Stomach (tissue), 19 donors: ENCODE measurements at places on chromosomes 2 and 18. TPM values are rescaled to one million over a fixed set of nuclear protein-coding genes. Genes with fewer than 3 reads are reported as not detected.

Gene TMEFF2
- total RNA-seq = not detected

Gene C2orf72
- 6.4 TPM for total RNA-seq

Gene IWS1
- total RNA-seq = 27.4 TPM

Gene MOGAT1
- total RNA-seq = not detected

GRCh38 chr2:127052057-127052770 lies 54.7 kb downstream of the BIN1 start:
- peak; percentile 11 for DNase-seq
- no peak overlapping the region for H3K27ac ChIP-seq
- no peak overlapping the region for H3K4me3 ChIP-seq
- H3K4me1 ChIP-seq = peaks cover 28% of the 10 kb centered on the region
- no peaks in the 10 kb centered on the region for H3K27me3 ChIP-seq

- H3K36me3 ChIP-seq = peaks cover 50% of the 10 kb centered on the region
- no peak for DNase-seq
- no peak overlapping the region for H3K27ac ChIP-seq
- H3K4me3 ChIP-seq = no peak overlapping the region
- H3K4me1 ChIP-seq = no peaks in the 10 kb centered on the region
Measured at GRCh38 chr18:731185-731584, 18.8 kb upstream of the ENOSF1 start.

DNA sequence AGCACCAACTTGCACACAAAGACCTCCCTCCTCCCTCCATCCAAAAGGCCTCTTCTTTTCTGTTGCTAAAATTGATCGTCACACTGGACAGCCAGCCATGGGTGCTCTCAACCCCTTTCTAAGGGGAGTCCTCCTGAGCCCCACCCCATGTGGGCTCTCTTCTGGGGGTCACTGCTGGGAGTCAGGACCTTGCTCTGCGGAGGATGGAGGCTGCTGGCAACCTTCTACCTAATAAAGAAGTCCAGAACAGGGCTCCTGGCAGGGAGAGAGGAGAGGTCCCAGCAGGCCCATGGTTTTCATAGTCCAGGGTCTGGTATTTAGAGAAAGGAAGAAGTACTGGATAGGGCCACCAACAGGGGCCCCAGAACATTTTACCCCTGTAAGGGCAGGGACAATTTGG lies 67.6 kb upstream of the OTOS start:
- no peaks in the 10 kb centered on the region for H3K27me3 ChIP-seq
- no peak overlapping the region for H3K27ac ChIP-seq
- DNase-seq = no peak
- no peak overlapping the region for H3K4me3 ChIP-seq
- no peaks in the 10 kb centered on the region for H3K36me3 ChIP-seq

DNA sequence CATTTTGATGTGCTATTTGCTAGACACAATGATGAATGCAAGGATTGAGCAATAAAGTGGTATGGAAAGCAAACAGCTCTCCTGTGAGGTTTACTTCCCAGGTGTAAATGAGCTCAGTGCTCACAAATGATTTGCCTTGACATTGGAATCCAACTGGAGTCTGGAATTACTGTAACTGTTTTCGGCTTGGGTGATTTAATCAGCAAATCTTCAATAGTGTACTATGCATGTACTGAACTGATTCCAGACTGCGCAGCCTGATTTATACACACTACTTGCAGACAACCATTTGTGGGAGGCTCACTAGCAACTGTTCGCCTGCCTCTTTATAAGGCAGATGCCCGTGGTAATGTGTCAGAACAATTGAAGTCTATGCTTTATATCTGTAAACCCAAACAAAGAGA lies 27.9 kb upstream of the SOX11 start:
- no peaks in the 10 kb centered on the region for H3K4me1 ChIP-seq
- H3K4me3 ChIP-seq = no peak overlapping the region
- H3K27me3 ChIP-seq = no peaks in the 10 kb centered on the region
- H3K36me3 ChIP-seq = no peaks in the 10 kb centered on the region
- peak; percentile 28 for DNase-seq
- H3K27ac ChIP-seq = no peak overlapping the region

DNA sequence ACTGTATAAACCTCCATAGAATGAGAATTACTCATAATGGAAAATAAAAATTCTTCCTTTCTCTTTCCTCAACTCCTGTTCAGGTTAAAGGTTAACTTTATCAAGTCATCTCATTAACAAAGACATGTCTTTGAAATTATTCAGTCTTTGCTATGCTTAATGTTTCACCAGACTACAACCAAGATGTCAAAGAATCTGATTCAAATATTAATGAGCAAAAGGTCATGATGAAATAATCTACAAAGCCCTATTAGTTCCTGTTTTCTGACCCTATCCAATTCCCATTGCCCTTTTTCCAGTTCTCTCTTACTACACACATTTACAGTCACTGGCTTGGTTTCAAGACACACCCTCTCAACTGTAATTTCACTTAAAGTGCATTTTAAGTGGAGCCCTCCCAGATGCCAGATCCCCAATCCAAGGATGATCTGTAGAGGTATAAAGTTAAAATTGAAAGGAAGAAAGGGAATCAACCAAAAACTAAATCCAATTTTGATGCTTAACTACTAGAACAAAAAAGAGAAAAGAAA lies 246.9 kb upstream of the CYP26B1 start:
- H3K36me3 ChIP-seq = no peaks in the 10 kb centered on the region
- DNase-seq = no peak
- H3K4me1 ChIP-seq = no peaks in the 10 kb centered on the region
- H3K27ac ChIP-seq = no peak overlapping the region
- no peak overlapping the region for H3K4me3 ChIP-seq

- H3K27ac ChIP-seq = peak overlapping the region; percentile 76
- no peaks in the 10 kb centered on the region for H3K36me3 ChIP-seq
- no peaks in the 10 kb centered on the region for H3K27me3 ChIP-seq
- DNase-seq = peak; percentile 20
- no peak overlapping the region for H3K4me3 ChIP-seq
Measured at GRCh38 chr2:239310401-239311061, 90.3 kb downstream of the HDAC4 start.

GRCh38 chr2:108316461-108317258 lies 28.0 kb downstream of the SULT1C2 start:
- H3K27me3 ChIP-seq = no peaks in the 10 kb centered on the region
- H3K27ac ChIP-seq = no peak overlapping the region
- H3K4me3 ChIP-seq = no peak overlapping the region
- no peaks in the 10 kb centered on the region for H3K36me3 ChIP-seq

GRCh38 chr2:237236188-237236587 lies 150.5 kb downstream of the COPS8 start:
- no peaks in the 10 kb centered on the region for H3K36me3 ChIP-seq
- no peaks in the 10 kb centered on the region for H3K4me1 ChIP-seq
- no peak overlapping the region for H3K4me3 ChIP-seq
- no peak overlapping the region for H3K27ac ChIP-seq

- no peak overlapping the region for H3K4me3 ChIP-seq
- H3K27me3 ChIP-seq = no peaks in the 10 kb centered on the region
- DNase-seq = peak; percentile 33
Measured at GRCh38 chr2:134932864-134933526, 14.4 kb downstream of the CCNT2 start.
